ENCODE measurements at places on chromosomes 4 and X.

DNA sequence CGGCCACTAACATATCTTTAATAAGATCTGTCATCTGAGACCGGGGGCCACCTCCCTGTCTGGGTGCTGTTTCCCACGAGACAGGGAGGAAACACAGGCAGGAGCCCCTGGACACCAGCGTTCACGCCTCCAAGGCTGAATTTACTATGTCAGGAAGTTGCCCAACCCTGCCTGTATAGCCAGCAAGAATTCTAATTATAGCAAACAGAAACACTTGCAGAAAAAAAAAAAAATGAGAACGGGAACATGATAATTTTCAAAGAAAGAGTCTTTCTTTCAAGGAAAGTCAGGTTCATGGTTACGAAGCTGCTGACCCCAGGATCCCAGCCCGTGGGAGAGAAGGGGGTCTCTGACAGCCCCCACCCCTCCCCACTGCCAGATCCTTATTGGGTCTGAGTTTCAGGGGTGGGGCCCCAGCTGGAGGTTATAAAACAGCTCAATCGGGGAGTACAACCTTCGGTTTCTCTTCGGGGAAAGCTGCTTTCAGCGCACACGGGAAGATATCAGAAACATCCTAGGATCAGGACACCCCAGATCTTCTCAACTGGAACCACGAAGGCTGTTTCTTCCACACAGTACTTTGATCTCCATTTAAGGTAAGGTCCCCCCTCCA, at the start of gene IL3RA:
Gene IL3RA (plus strand): TSS at position 455 of the 613 bp plus-strand sequence. CDS start 4,981 bp downstream, outside the sequence.
- peak; percentile 70 for DNase-seq

- no peak for DNase-seq
Observed at GRCh38 chrX:13448941-13449340, 120.5 kb upstream of the EGFL6 start.

- no peak for DNase-seq
Observed at GRCh38 chrX:101409043-101409442, 1.0 kb downstream of the HNRNPH2 start.

DNA sequence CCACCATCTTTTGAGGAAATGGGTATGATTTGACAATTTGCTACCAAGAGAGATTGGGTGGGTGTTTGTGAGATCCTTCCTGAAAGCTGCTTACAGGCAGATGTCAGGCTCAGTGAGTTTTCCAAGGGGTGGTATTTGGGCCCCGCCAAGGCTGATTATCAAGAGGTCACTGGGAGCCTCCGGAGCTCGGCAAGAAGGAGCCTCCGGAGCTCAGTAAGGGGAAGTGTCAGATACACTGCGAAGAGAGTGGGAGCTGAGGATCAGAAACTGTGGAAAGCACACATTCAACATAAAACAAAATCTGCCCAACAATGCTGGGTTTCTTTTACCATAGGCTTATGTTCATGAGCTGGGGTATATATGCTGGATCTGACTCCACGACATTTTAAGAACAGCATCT, 714 bp downstream of the RTL3 start:
- DNase-seq, result no peak

GRCh38 chr4:966266-967112, 6.9 kb downstream of the DGKQ start:
- no peak for DNase-seq

GRCh38 chrX:109264878-109265277, 217.0 kb downstream of the GUCY2F start:
- no peak for DNase-seq

DNA sequence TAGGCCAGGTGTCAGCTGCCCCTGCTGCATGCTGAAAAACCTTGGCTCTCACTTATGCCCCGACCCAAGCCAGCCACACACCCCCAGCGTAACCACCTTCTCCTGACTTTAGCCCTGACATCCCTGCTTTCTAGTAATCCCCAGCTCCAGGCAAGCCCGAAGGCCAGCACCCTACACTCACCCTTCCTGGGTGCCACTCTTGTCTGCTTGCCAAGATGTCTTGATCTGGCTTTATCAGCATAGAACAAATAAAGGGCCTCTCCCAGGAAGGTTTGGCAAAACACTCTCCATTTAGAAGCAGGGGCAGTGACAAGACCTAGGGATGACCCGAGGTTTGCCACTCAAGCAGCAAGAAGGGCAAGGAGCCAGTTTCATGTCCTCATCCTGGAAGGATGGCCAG, 6.8 kb upstream of the MAP9 start:
- DNase-seq, result no peak

DNA sequence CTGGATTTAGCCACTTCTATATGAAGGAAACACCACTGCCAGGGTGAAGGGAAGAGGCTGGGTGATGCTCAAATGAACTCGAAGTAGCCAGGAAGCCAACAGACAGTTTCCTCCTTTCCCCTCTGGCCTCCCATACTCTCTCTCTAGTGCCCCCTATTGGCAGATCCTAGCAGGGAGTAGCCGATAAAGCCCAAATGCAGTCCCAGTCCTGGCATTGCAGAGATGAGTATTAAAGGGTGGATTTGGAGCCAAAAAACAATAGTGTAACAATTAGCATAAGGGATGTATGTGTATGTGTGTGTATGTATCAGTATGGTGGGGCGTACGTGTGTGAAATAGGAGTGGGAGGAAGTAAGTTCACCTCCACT, 213.8 kb upstream of the LDB2 start:
- DNase-seq, result peak; percentile 6

- DNase-seq, result no peak
Observed at GRCh38 chr4:54645830-54646229, 11.9 kb upstream of the KIT start.

GRCh38 chrX:12360986-12361598, 222.8 kb downstream of the FRMPD4 start:
- no peak for DNase-seq

GRCh38 chrX:136275553-136275952, 24.4 kb upstream of the MAP7D3 start:
- DNase-seq, result no peak

DNA sequence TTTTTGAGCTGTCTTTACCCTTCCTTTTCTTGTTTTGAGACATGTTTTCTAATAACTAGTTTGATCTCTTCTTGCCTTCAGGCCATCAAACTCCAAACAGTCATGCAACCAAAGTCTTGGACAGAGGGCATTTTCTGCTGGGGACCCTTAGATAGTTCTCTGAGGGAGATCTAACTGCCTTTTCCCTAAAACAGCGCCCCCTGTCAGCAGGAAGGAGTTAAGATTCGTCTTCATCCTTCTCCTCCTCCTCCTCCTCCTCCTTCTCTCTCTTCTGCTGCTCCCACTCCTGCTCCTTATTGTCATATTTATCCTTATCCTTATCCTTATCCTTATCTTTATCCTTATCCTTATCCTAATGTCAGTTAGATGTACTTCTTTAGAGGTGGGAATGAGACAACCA, 417.2 kb downstream of the TRAM1L1 start:
- no peak for DNase-seq

GRCh38 chr4:185395238-185395955, at the start of gene LRP2BP:
Gene LRP2BP, minus strand, starts transcription at chr4:185395924. Its CDS starts 17,738 bp downstream, at chr4:185378186.
- DNase-seq, result peak; percentile 41

GRCh38 chr4:109989044-109989443, 76.4 kb downstream of the EGF start:
- no peak for DNase-seq

DNA sequence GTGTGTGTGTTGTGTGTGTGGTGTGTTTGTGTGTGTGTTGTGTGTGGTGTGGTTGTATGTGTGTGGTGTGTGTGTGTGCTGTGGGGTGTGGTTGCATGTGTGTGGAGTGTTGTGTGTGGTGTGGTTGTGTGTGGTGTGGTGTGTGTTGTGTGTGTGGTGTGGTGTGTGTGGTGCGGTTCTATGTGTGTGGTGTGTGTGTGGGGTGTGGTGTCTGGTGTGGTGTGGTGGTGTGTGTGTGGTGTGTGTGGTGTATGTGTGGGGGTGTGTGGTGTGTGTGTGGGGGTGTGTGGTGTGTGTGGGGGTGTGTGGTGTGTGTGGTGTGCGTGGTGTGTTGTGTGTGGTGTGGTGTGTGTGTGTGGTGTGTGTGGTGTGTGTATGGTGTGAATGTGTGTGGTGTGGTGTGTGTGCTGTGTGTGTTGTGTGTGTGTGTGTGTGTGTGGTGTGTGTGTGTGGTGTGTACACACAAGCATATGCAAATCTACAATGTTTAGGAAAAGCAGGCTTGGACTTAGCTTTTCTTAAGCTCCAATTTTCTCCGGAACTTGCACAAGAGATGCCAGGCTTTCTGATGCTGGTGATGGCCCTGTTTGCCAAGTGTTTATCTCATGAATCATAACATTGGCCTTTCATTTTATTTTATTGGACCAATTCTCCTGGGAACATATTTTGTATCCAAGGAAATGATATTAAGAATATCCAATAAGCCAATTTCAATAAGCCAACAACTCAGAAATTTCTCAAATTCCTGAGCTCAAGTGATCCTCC, 148.7 kb downstream of the SPATA18 start:
- no peak for DNase-seq

DNA sequence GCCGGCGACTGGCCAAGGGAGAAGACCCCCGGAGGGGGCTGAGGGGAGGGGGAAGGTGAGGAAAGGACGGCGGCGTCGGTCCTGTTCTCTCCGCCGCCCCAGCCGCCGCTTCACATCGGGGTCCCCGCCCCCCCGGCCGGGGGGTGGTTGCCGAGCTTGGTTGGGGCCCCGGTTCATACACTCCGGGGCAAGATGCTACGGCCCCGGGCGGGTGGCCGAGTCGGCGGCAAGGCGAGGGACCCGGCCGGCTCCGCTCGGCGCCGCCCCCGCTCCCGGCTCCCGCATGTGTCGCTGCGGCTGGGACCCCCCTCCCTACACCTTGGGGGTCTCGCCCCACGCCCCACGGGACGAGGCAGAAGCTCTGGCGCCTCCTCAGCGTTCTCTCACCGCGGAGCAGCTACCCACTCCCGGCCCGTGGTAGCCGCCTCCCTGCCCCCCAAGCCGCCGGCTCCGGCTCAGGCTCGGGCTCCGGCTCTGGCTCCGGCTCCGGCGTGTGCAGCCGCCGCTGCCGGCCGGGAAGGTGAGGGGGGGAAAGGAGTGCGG, 461 bp downstream of the FBXW7 start:
- peak; percentile 35 for DNase-seq
